Neural crest cell (in vitro differentiated cells): ENCODE measurements at places on chromosomes 5 and 9. TPM values are rescaled to one million over a fixed set of nuclear protein-coding genes. Genes with fewer than 3 reads are reported as not detected.

Gene LCN9
- 0.30 and 0.66 TPM in 2 replicates for total RNA-seq

Gene IL3
- not detected in 2 replicates for total RNA-seq

Gene NPDC1
- total RNA-seq, result 54.7 and 61.1 TPM in 2 replicates

Gene CDH9
- 0.14 TPM in 1 of 2 replicates, not detected in the other for total RNA-seq

Gene SLCO6A1
- total RNA-seq, result 3.9 and 4.4 TPM in 2 replicates

Gene UBQLN1
- 109 and 117 TPM in 2 replicates for total RNA-seq

Gene MYORG
- total RNA-seq, result 1.7 and 2.0 TPM in 2 replicates

Gene KIF24
- 12.3 and 13.8 TPM in 2 replicates for total RNA-seq

Gene CBY3
- not detected in 2 replicates for total RNA-seq

Gene CER1
- total RNA-seq, result 0.32 and 0.40 TPM in 2 replicates

Gene NAIP
- total RNA-seq, result 10.3 and 11.3 TPM in 2 replicates

DNA sequence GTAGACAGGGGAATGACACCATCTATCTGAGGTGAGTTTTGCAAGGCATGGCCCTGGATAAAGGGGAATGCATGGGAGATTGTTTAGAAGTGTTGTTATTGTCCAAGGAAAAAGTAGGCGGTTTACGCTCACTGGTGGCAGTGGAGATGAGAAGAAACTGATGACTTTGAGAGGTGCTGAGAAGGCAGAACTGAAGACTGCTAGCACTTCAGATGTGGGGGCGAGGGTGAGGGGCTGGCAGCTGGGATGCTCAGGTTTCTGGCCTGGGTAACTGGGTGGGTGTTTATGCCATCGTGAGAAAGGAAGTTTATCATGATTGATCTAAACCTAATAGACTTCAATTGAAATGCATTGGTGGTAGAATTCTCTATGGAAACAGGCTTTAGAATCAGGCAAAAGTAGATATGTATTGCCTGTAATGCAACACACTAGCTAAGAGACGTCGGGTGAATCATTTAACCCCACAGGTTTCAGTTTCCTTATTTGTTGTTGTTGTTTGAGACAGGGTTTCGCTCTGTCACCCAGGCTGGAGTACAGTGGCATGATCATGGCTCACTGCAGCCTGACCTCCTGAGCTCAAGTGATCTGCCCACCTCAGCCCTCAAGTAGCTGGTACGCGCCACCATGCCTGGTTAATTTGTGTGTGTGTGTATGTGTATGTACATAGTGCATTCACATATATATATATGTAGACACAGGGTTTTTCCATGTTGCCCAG, 123.5 kb downstream of the SLC24A2 start:
- H3K4me3 ChIP-seq, result no peak overlapping the region
- peaks cover 16% of the 10 kb centered on the region for H3K27me3 ChIP-seq
- H3K36me3 ChIP-seq, result no peaks in the 10 kb centered on the region
- DNase-seq, result no peak
- H3K4me1 ChIP-seq, result no peaks in the 10 kb centered on the region

DNA sequence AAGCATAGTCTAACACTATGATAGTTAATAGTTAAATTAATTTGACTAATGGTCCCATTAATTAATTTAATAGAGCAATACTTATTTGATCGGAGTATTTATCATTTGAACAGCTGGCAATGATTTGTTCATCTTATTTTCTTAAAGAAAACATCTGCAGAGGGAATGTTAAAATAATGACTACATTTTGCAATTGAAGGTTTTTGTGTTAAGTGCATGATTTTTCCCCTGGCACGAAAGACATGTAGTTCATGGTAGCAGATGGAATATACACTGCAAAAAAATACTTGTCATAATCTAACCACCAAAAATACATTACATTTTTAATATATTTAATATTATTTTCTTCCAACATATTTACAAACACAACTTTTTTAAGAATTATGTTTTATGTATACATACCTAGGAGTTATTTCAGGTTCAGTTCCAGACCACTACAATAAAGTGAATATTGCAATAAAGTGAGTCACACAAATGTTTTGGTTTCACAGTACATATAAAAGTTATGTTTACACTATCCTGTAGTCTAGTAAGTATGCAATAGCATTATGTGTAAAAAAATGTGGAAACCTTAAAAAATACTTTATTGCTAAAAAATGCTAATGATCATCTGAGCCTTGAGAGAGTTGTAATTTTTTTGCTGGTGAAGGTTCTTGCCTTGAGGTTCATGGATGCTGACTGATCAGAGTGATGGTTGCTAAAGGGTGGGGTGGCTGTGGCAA, 292.6 kb upstream of the DAB2 start:
- H3K27ac ChIP-seq, result no peak overlapping the region
- no peaks in the 10 kb centered on the region for H3K36me3 ChIP-seq
- H3K4me3 ChIP-seq, result no peak overlapping the region
- no peaks in the 10 kb centered on the region for H3K4me1 ChIP-seq

- H3K27ac ChIP-seq, result no peak overlapping the region
- H3K27me3 ChIP-seq, result no peaks in the 10 kb centered on the region
- peaks cover 4% of the 10 kb centered on the region for H3K36me3 ChIP-seq
- DNase-seq, result no peak
Measured at GRCh38 chr5:1032551-1033027, 24.0 kb downstream of the NKD2 start.

DNA sequence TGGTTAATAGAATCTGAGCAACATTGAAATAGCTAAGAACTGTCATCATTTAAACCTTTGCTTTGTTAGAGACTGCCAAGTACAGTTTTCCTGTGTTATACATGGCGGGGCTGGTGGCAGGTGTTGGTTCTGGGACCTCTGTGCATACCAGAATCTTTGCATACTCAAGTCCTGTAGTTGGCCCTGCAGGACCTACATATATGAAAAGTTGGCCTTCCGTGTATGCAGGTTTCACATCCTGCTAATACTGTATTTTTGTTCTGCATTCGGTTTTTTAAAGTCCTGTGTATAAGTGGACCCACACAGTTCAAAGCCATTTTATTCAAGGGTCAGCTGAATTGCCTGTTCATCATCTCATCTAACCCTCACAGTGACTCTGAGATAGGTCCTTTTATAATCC, 36.4 kb downstream of the LARP1 start:
- H3K4me1 ChIP-seq, result peaks cover under 1% of the 10 kb centered on the region
- peaks cover 23% of the 10 kb centered on the region for H3K36me3 ChIP-seq
- no peaks in the 10 kb centered on the region for H3K27me3 ChIP-seq
- no peak for DNase-seq

- no peaks in the 10 kb centered on the region for H3K27me3 ChIP-seq
- H3K27ac ChIP-seq, result no peak overlapping the region
- no peaks in the 10 kb centered on the region for H3K36me3 ChIP-seq
- no peak overlapping the region for H3K4me3 ChIP-seq
- DNase-seq, result no peak
Measured at GRCh38 chr5:90221951-90222350, 187.6 kb downstream of the CETN3 start.

GRCh38 chr9:33458444-33458843, 11.1 kb upstream of the AQP3 start:
- H3K27ac ChIP-seq, result peak overlapping the region; percentile 57
- no peaks in the 10 kb centered on the region for H3K36me3 ChIP-seq
- H3K4me1 ChIP-seq, result no peaks in the 10 kb centered on the region
- no peaks in the 10 kb centered on the region for H3K27me3 ChIP-seq
- DNase-seq, result no peak

DNA sequence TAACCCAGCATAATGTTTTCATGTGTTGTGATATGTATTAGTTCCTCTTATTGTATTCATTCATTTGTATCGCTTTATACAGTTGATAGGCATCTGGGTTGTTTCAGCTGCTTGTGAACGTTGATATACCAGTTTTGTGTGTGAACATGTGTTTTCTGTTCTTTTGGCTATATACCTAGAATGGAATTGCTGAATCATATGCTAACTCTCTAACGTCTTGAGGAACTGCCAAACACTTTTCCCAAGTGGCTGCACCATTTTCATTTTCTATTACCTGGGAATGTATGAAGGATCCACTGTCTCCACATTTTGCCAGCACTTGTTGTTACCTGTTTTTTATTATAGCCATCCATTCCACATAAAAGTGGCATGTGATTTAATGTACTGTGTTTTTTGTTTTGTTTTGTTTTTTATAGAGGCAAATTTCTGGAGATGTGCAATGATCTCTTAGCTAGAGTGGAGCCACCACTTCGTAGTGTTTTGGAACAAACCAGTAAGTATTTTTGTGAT, 34.6 kb downstream of the HSPA4 start:
- no peak overlapping the region for H3K4me3 ChIP-seq
- no peaks in the 10 kb centered on the region for H3K27me3 ChIP-seq
- H3K4me1 ChIP-seq, result no peaks in the 10 kb centered on the region
- no peak for DNase-seq
- H3K27ac ChIP-seq, result no peak overlapping the region

- DNase-seq, result peak; percentile 36
- H3K4me3 ChIP-seq, result peak overlapping the region; percentile 57
- no peak overlapping the region for H3K27ac ChIP-seq
- H3K36me3 ChIP-seq, result no peaks in the 10 kb centered on the region
- no peaks in the 10 kb centered on the region for H3K4me1 ChIP-seq
Measured at GRCh38 chr9:129102791-129103594, 7.6 kb downstream of the CRAT start.

GRCh38 chr5:123601610-123602009, 89.6 kb downstream of the CSNK1G3 start:
- H3K4me1 ChIP-seq, result no peaks in the 10 kb centered on the region
- H3K27ac ChIP-seq, result no peak overlapping the region
- no peak for DNase-seq
- H3K36me3 ChIP-seq, result peaks cover 8% of the 10 kb centered on the region

- H3K27me3 ChIP-seq, result peaks cover 57% of the 10 kb centered on the region
- H3K4me3 ChIP-seq, result no peak overlapping the region
Measured at GRCh38 chr9:88775037-88775471, 216.2 kb upstream of the S1PR3 start.

DNA sequence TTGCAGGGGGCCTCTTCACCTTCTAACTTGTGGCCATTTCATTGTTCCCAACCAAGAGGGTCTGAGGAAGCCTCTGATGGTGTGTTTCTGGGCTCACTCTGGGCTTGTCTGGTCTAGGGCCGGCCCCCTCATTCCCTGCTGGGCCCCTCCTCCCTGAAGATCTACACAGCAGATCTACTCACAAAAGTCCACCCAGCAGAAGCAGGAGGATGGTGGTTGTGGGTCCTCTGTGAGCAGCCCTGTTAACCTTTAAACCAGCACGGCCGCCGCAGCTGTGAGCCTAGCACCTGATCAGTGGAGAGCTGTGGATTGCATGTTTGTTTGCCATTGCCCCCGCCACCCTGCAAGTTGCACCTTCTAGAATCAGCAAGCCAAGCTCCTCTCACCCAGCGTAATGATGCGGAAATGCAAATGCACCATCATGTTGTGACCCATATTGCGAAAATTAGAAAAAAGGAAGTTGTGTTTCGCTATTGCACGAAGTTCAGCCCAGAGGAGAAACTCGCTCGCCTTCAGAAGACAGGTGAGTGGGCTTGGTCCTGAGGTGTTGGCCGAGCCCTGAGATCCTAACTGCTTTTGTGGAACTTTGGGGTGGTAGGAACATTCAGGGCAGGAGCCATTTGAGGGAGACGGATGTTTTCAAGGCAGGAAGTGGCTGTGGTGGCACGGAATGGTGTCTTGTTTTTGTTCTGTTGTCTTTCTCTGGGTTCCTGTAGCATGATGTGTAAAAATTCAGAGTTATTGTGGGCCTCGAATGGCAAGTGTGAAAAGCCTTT, 16.7 kb downstream of the FGD3 start:
- no peaks in the 10 kb centered on the region for H3K36me3 ChIP-seq
- no peak overlapping the region for H3K4me3 ChIP-seq
- no peaks in the 10 kb centered on the region for H3K27me3 ChIP-seq
- no peak for DNase-seq

DNA sequence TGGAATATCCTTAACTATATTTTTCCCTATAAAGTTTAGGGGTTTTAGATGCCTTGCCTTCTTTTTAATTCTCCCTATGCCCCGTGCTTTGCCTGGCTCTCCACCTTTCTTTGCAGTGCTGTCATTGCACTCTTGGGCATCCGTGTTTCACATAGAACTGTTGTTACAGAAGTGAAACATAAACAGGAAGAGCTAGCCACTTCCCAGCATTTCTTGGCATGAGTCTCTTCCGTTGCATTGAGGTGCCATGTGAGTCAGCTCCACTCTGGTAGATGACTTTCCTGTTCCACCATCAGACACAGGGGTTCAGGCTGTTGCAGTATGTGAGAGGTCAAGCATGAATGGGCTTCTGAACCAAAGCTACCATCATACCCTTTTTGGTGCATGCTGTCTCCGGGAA, 73.4 kb downstream of the ANGPTL2 start:
- H3K4me3 ChIP-seq, result no peak overlapping the region
- H3K4me1 ChIP-seq, result no peaks in the 10 kb centered on the region
- no peak for DNase-seq
- no peaks in the 10 kb centered on the region for H3K27me3 ChIP-seq
- no peak overlapping the region for H3K27ac ChIP-seq
- H3K36me3 ChIP-seq, result no peaks in the 10 kb centered on the region

- H3K27me3 ChIP-seq, result no peaks in the 10 kb centered on the region
- DNase-seq, result no peak
Measured at GRCh38 chr9:113578882-113579282, 115.4 kb downstream of the RGS3 start.

DNA sequence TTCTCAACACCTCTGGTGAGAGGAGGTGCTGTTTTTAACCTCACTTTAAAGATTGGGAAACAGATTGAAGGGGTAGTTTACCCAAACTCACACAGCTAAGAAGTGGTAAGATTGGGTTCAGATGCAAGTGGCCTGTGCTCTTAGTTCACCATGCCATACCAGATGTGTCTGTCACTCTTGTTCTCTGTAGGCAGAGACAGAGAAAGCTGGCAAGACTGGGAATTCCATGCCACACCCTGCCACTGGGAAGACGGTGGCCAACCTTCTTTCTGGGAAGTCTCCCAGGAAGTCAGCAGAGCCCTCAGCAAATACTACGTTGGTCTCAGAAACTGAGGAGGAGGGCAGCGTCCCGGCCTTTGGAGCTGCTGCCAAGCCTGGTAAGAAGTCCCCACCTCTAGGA, 11.0 kb downstream of the TCOF1 start:
- DNase-seq, result no peak
- no peak overlapping the region for H3K4me3 ChIP-seq
- no peaks in the 10 kb centered on the region for H3K4me1 ChIP-seq
- H3K27me3 ChIP-seq, result no peaks in the 10 kb centered on the region
- peaks cover 10% of the 10 kb centered on the region for H3K36me3 ChIP-seq

DNA sequence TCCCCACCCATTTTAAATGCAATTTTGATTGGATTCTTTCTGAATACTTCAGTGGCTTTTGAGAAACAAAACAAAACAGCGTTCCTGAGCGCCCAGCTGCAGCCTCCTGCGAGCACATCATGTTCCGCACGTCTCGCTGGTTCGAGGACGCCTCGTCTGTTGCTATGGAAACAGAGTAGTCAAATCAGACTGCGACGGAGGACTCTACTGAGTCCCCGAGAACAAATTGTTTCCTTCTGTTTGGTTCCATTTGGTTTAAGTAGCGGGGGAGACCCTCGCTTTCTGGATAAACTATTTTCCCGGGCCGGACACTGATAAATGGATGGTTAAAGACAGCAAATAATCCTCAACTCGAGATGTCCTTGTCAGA, 69.0 kb downstream of the SLC28A3 start:
- DNase-seq, result peak; percentile 37
- H3K4me3 ChIP-seq, result peak overlapping the region; percentile 63
- peaks cover 40% of the 10 kb centered on the region for H3K27me3 ChIP-seq
- no peaks in the 10 kb centered on the region for H3K36me3 ChIP-seq
- H3K27ac ChIP-seq, result no peak overlapping the region
